Stimulated activated CD8-positive, alpha-beta memory T cell treated with anti-CD3 and anti-CD28 coated beads, Interleukin-4, amount 100 ng/mL, for 4 hours (primary cell): ENCODE measurements at places on chromosomes 1 and 21.

DNA sequence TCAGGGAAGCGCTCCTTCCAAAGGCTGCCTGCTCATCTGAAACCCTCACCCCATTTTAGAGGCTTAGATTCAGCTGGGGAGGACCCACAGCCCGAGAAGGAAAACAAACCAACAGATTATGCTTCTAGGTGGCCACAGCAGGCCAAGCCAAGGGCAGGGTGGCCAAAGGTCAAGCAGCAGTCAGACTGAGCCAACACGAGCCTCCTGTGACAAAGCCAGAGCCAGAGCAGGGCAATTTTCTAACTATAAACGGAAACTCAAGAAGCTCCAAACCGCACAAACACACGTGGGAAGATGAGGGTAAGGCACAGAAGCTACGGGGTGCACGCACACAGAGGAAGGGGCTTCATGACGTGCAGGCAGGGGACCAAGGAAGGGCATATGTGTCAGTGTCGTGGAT lies 64.1 kb downstream of the PLEKHA6 start:
- DNase-seq, result no peak

GRCh38 chr1:33244143-33244808 lies 12.0 kb upstream of the ZNF362 start:
- DNase-seq, result no peak

DNA sequence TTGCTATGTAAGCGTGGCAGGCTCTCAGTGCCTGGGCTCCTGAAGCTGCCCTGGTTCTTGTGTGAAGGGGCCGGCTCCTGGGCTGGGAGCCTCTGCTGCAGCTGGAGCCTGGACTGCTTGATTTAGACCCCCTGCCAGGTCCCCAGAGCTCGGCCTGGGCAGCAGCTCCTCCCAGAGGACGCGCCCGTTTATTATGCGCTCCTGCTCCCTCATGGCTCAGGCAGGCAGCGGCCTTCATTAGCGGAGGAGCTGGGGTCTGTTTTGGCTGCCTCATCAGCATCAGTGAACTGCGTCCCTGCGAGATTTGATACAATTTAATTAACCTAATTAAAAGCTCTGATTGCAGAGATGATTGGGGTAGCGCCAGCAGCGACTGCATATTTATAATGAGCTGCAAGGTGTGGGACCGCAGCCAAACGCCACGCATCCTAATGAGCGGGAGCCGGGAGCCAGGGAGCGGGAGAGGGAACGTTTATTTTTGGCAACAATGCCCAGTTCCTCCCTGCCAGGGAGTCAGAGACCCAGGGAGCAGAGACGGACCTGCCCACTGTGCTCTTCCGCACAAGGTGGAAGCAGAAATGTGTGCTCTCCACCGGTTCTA lies 16.6 kb downstream of the UTP11 start:
- no peak for DNase-seq

DNA sequence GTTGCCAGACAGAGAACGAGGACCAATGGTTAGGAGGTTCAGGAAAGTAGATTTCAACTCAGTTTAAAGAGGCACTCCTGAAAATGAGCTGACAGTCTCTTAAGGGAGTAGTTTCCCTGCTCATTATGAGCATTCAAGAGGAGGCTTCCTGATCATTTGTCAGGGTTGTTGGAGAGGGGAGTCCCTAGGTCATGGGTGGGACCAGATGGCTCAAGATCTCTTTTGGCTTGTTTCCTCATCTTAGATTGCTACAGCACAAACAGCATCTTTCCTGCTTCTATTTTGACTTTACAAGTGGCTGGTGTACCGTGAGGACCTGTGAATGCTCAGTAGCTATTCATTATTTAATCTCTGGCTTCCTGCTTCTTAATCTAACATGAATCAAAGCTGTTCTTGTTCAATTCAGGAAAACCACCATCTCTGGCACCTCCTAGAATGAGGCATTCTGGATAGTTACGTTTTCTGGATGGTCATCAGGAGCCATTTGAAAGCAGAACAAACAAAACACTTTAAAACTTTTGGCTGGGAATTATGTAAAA lies 47.6 kb downstream of the PEX14 start:
- DNase-seq, result no peak

GRCh38 chr1:48936436-48936835 lies 159.7 kb upstream of the BEND5 start:
- no peak for DNase-seq

DNA sequence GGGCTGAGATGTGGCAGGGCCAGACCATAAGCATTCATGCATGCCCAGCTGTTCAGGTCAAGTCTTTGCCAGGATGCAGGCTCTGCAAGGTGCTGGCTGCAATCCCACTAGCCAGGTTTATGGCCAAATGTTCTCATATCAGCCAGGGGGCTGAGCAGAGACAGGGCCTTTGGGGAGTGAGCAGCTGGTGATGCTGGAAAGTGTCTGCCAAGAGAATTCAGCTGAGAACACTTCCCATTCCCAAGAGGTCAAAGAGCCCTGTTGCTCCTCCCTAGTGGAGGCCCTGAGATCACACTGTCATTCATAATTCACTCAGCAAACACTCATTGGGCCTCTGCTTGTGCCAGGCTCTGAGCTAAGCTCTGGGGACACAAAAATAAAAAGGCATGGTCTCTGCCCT lies 150.3 kb downstream of the DMRTA2 start:
- no peak for DNase-seq
